Lower lobe of right lung (tissue), 2 donors: ENCODE measurements at places on chromosomes 16 and 17. TPM values are rescaled to one million over a fixed set of nuclear protein-coding genes. Genes with fewer than 3 reads are reported as not detected.

- H3K27me3 ChIP-seq = no peaks in the 10 kb centered on the region
- H3K27ac ChIP-seq = no peak overlapping the region
- H3K36me3 ChIP-seq = no peaks in the 10 kb centered on the region
- H3K4me1 ChIP-seq = peaks cover 21% of the 10 kb centered on the region
Measured at GRCh38 chr17:56918916-56919315, 5.1 kb upstream of the TRIM25 start.

GRCh38 chr16:11621920-11622651, 35.4 kb upstream of the LITAF start:
- peak overlapping the region; percentile 79 for H3K27ac ChIP-seq
- H3K4me3 ChIP-seq = peak overlapping the region; percentile 27
- H3K27me3 ChIP-seq = no peaks in the 10 kb centered on the region
- H3K4me1 ChIP-seq = peaks cover 47% of the 10 kb centered on the region
- H3K36me3 ChIP-seq = no peaks in the 10 kb centered on the region

GRCh38 chr16:19506965-19507364, 14.9 kb downstream of the GDE1 start:
- H3K36me3 ChIP-seq = peaks cover 91% of the 10 kb centered on the region
- no peak for DNase-seq
- no peaks in the 10 kb centered on the region for H3K27me3 ChIP-seq

DNA sequence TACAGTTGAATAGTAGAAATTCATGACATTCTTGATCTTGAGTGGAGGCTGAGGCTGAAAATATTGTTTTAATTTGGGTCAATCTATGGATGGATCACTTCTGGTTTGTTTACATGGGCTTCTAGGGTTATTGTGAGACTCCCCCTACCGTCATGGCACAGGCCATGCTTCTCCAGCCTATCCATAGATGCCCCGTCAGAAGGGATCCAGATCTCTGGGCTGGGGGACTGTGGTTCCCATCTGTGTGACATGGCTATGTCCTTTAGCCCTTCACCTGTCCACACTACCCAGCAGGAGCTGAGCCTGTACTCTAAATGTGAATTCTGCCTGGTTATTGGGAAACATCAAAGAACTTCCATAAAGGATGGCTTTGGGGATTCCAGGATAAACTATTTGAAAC, 160.4 kb downstream of the ABCC12 start:
- no peak overlapping the region for H3K27ac ChIP-seq
- H3K4me1 ChIP-seq = no peaks in the 10 kb centered on the region
- DNase-seq = no peak
- H3K36me3 ChIP-seq = no peaks in the 10 kb centered on the region
- H3K4me3 ChIP-seq = no peak overlapping the region

DNA sequence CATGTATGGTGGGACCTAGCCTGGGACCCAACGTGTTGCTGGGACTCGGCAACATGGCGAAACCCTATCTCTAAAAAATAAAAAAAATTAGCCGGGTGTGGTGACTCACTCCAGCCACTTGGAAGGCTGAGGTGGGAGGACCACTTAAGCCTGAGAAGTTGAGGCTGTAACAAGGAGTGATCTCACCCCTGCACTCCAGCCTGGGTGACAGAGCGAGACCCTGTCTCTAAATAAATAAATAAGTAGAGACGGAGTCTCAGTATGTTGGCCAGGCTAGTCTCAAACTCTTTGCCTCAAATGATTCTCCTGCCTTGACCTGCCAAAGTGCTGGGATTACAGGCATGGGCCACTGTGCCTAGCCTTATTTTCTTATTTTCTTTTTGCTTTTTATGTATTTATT, 10.1 kb upstream of the CNP start:
- no peaks in the 10 kb centered on the region for H3K27me3 ChIP-seq
- DNase-seq = no peak
- no peaks in the 10 kb centered on the region for H3K4me1 ChIP-seq
- peaks cover 4% of the 10 kb centered on the region for H3K36me3 ChIP-seq
- H3K4me3 ChIP-seq = no peak overlapping the region

DNA sequence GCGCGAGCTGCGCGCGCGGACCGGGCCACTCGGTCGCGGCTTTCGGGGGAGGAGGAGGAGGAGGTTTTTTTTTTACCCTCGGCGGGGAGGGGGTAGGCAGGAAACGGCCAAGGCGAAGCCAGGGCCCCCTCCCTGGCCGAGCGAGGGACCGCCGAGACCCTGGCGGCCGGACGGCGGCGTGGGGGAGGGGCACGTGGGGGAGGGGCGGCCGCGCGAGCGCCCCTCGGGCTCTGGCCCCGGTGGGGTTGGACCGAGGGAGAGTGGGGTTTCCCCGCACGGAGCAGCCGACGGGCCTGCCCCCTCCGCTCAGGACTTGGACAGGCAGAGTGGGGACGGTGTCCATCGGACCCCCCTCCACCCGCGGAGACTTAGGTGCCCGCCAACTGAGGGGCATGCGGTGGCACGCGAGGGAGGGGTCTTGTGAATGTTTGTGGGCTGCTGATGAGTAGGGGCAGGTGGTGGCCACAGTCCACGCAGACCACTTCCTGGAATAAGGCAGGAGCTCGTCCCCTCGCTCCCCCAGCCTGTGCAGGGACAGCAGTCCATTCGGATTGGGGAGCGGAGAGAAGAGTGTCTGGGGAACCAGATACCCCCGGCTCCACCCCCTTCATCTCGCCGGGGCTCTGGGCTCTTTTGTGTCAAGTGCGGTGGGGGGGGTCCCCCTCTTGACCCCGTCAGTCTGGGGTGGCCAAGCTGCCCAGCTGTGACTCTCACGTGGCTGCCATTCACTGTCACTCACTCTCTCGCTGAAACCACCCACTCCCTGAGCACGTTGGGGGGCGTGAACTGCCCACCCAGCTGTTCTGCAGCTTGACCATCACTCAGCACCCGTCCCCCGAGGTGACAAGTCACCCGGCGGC, 3.0 kb upstream of the CHD3 start:
- peak overlapping the region; percentile 92 for H3K27ac ChIP-seq
- peaks cover 15% of the 10 kb centered on the region for H3K36me3 ChIP-seq
- H3K4me3 ChIP-seq = peak overlapping the region; percentile 93
- no peaks in the 10 kb centered on the region for H3K27me3 ChIP-seq
- H3K4me1 ChIP-seq = peaks cover 74% of the 10 kb centered on the region

The NPTX1 gene
- total RNA-seq = 2.1 TPM

- H3K4me1 ChIP-seq = peaks cover 17% of the 10 kb centered on the region
- H3K27ac ChIP-seq = peak overlapping the region; percentile 73
- H3K4me3 ChIP-seq = peak overlapping the region; percentile 53
- DNase-seq = peak; percentile 52
- no peaks in the 10 kb centered on the region for H3K36me3 ChIP-seq
- H3K27me3 ChIP-seq = peaks cover 28% of the 10 kb centered on the region
Measured at GRCh38 chr16:80932708-80933095, 74.0 kb downstream of the CMC2 start.

- DNase-seq = no peak
- no peaks in the 10 kb centered on the region for H3K36me3 ChIP-seq
- H3K4me3 ChIP-seq = no peak overlapping the region
- peaks cover 7% of the 10 kb centered on the region for H3K27me3 ChIP-seq
Measured at GRCh38 chr17:50686494-50687199, 21.1 kb downstream of the ANKRD40 start.

- no peak overlapping the region for H3K4me3 ChIP-seq
- no peaks in the 10 kb centered on the region for H3K27me3 ChIP-seq
- no peak overlapping the region for H3K27ac ChIP-seq
Measured at GRCh38 chr17:80151333-80151732, 4.4 kb upstream of the EIF4A3 start.

- H3K27me3 ChIP-seq = peaks cover 19% of the 10 kb centered on the region
- H3K36me3 ChIP-seq = no peaks in the 10 kb centered on the region
Measured at GRCh38 chr17:36749493-36749892, 148.1 kb downstream of the MRM1 start.

DNA sequence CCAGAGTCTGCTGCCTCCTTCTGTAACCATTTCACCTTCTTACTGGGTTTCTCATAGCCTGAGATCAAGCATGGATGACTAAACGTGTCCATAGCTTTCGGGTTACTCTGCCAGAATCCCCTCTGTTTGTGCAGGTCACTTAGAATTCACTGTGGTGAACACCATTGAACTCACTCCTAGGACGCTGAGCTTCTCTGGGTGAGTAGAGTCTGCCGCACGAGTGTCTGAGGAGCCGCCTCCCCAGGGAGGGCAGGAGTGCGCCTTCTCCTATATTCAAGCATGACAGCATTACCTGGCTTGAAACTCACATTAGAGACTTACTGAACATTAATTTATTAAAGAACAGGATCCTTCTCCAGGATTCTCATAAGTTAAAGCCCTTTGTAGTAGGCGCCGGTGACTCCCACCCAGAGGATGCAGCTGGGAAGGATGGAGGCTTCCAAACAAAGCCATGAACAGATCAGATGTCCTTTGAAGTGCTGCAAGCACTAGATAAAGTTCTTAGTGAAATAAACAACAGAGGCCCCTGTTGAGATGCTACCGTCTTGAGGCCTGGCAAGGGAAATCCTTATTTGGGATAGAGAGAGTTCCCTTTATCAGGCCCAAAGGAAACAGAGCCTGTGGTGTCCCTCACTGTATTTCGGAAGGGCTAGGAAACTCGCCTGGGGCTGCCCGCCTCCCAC, 144.6 kb upstream of the PLCG2 start:
- DNase-seq = no peak
- H3K4me3 ChIP-seq = no peak overlapping the region
- peak overlapping the region; percentile 46 for H3K27ac ChIP-seq
- peaks cover 48% of the 10 kb centered on the region for H3K4me1 ChIP-seq
- H3K36me3 ChIP-seq = peaks cover 7% of the 10 kb centered on the region

DNA sequence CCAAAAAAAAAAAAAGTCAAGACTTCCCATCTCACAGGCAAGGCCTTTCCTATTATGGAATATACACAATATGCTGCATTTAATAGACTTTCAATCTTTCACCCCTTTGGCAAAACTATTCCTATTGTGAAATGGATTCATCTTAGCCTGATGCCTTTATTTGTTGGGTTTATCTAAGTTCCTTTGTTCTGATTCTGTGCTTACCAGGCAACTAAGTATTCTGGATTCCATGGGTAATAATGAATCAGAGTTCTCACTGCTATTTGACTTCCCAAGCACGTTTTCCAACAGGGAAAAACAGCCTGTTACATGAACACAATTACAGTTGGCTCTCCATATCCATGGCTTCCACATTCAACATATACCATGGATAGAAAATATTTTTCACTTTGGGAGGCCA, 135.5 kb downstream of the MYO1D start:
- no peak overlapping the region for H3K27ac ChIP-seq
- H3K36me3 ChIP-seq = peaks cover 21% of the 10 kb centered on the region
- no peaks in the 10 kb centered on the region for H3K27me3 ChIP-seq
- peaks cover 8% of the 10 kb centered on the region for H3K4me1 ChIP-seq

- peaks cover 42% of the 10 kb centered on the region for H3K27me3 ChIP-seq
- peak within 1 kb of the TSS; percentile 77 for H3K27ac ChIP-seq
- H3K4me1 ChIP-seq = peaks cover 9% of the 10 kb centered on the region
- H3K36me3 ChIP-seq = no peaks in the 10 kb centered on the region
Measured at GRCh38 chr16:65121870-65122723, at the start of gene CDH11. TSS of gene CDH11 (minus strand) at chr16:65122063. CDS start at chr16:65004869, 117,194 bp downstream.

GRCh38 chr16:28984619-28985135, at the start of gene LAT:
TSS of gene LAT (plus strand) at chr16:28985052. CDS start at chr16:28985418, 366 bp downstream.
- H3K4me3 ChIP-seq = peak within 1 kb of the TSS; percentile 48
- H3K4me1 ChIP-seq = no peaks in the 10 kb centered on the region
- H3K27ac ChIP-seq = peak within 1 kb of the TSS; percentile 60
- H3K36me3 ChIP-seq = peaks cover 88% of the 10 kb centered on the region
- no peaks in the 10 kb centered on the region for H3K27me3 ChIP-seq
- DNase-seq = no peak

DNA sequence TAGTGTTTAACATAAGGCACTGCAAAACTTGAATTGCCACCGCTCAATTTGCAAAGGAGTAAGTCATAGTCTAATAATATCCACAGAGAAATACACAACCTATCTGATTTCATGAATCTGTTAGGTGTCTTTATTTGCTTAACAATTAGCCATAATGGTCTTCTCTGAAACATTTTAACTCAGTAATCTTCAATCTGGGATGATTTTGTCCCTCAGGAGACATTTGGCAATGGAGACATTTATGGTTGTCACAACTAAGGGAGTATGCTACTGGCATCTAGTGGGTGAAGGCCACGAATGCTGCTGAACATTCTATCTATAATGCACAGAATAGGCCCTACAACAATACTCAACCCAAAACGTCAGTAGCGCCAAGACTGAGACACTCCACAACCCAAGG, 4.3 kb downstream of the UBE2G1 start:
- DNase-seq = no peak
- no peaks in the 10 kb centered on the region for H3K27me3 ChIP-seq
- H3K4me3 ChIP-seq = no peak overlapping the region
- H3K36me3 ChIP-seq = peaks cover 6% of the 10 kb centered on the region
- peaks cover 29% of the 10 kb centered on the region for H3K4me1 ChIP-seq

The C16orf96 gene
- 0.21 TPM for total RNA-seq

DNA sequence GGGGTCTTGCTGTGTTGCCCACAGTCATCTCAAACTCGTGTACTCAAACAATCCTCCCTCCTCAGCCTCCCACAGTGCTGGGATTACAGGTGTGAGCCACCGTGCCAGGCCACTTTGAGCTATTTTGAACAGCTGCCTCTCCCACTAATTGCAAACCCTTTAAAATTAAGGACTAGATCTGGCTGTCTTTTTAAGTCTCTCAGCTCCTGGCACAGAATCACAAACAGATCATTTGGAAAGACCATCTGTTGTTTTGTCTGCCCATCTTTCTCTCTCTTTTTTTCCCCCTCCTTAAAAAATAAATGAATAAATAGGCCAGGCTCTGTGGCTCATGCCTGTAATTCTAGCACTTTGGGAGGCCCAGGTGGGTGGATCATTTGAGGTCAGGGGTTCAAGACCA, 10.9 kb upstream of the STAT3 start:
- no peak for DNase-seq
- H3K27ac ChIP-seq = no peak overlapping the region
- H3K4me3 ChIP-seq = no peak overlapping the region

The SECTM1 gene
- 44.5 TPM for total RNA-seq

The PCGF2 gene
- 53.5 TPM for total RNA-seq

The CDT1 gene
- total RNA-seq = 3.5 TPM

- H3K36me3 ChIP-seq = no peaks in the 10 kb centered on the region
- DNase-seq = no peak
- no peaks in the 10 kb centered on the region for H3K4me1 ChIP-seq
- no peaks in the 10 kb centered on the region for H3K27me3 ChIP-seq
- no peak overlapping the region for H3K4me3 ChIP-seq
Measured at GRCh38 chr17:33967608-33968349, 287.3 kb upstream of the CCL2 start.

DNA sequence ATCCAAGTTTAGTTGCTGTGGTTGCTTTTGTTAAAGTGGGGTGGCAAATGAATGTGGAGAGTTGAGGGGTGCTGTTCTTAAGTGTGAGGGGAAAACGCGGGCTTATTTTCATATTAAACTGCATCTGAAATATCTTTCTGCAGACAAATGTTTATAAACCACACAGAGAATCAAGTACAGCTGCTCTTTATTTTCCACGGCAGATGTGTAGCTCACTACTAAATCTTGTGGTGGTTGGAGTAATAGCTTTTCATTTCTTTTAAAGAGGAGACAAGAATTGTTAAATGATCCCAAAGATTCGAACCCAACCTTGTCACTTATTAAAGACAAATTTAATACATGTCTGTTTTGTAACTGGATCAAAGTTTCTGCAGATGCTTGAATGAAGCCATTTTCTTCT, 2.1 kb downstream of the CLTC start:
- no peak overlapping the region for H3K27ac ChIP-seq
- H3K4me3 ChIP-seq = peak overlapping the region; percentile 74
- H3K4me1 ChIP-seq = peaks cover 70% of the 10 kb centered on the region
- H3K27me3 ChIP-seq = no peaks in the 10 kb centered on the region
- no peak for DNase-seq
